ENCODE measurements at places on chromosomes 3 and 15.

GRCh38 chr3:107884719-107885460 lies 205.9 kb downstream of the CD47 start:
- DNase-seq = no peak

DNA sequence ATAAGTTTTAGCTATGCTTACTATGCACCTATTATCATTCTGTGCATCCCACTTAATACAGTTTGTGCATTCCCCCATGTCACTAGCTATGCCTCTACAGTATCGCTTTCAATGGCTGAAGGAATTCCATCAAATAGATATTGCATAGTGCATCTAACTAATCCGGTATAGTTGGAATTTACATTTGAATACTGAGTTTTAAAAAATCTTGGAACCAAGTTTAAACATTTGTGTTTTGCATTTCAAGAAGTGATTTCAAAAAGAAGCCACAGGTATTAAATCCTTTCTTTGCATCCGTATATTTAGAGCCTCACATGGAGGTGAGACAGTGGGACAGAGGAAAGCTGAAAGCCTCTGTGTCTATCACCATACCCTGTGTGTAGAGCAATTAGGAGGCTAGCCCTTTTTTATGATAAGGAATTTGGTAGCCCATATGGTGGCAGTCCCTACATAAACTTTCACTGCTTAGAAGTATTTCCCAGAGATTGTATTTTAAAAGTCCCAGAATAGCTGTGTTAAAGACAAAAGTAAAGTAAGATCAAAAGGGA lies 960.2 kb upstream of the CFAP20DC start:
- no peak for DNase-seq

DNA sequence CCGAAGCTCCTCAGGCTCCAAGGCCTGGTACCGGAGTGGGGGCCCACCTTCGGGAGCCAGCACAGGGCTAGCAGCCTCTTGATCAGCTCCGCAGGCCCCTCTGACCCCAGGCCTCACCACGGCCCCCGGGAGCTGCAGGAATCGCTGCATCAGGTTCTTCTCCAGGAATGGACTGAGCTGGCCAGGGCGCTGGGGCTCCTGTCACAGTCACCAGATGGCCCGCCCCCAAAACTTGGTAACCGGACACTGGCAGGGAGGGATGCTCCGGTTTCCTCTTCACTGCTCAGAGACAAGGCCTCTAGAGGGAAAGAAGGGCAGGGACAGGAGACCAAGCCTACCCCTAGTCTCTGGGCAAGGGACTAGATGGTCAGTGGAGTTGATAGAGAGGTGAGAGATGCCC lies 9.9 kb downstream of the AP3B2 start:
- DNase-seq = no peak

- DNase-seq = no peak
Observed at GRCh38 chr3:57004229-57004628, 56.2 kb upstream of the SPATA12 start.

DNA sequence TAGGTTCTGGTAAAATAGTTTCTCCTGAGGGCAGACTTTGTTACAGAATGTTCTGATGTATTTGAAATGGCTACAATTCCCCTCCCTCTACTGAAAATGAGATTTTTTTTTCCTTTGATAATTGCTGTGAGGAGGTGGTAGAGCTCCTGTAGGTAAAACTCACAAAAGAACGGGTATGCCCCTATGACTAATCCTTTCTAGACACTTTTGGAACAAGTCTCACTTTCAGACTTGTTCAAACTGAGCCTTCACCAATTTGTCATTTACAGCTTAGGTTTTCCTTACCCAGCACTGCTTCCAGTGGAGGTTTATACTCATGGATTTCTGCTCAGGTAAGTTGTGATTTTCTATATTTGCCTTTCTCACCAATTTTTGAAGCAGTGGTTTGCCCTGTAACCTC lies 115.6 kb downstream of the NLGN1 start:
- no peak for DNase-seq

GRCh38 chr3:188542196-188542595 lies 388.2 kb downstream of the LPP start:
- DNase-seq = no peak

GRCh38 chr15:59447367-59447766 lies 9.4 kb downstream of the FAM81A start:
- no peak for DNase-seq

DNA sequence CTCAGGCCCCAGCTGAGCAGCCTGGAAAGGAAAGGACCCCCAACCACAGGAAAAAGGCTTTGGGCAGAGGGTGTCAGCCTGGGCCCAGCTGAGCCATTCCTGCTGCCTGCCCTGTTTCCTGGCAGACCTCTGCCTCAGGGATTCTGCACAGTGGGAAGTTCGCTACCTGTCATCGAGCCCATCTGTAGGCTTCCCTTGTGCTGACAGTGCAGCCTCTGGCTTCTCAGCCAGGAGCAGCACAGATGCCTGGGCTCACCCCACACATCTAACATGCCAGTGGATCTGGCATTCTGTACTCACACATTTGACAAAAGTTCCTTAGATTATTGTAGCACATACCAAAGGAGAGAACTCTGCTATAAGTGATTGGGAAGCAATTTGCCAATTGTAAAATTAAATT lies 202.2 kb downstream of the SSR3 start:
- no peak for DNase-seq

DNA sequence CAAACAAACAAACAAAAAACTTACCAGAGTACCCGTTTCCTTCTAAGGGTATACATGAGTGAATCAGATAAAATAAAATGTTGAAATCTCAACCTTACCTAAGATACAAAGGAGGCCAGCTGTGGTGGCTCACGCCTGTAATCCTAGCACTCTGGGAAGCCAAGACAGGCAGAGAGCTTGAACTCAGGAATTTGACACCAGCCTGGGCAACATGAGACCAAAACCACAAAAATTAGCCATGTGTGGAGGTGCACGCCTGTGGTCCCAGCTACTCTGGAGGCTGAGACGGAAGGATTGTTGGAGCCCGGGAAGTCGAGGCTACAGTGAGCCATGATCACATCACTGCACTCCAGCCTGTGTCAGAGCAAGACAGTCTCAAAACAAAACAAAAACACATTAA lies 11.0 kb upstream of the FAM219B start:
- no peak for DNase-seq

- DNase-seq = no peak
Observed at GRCh38 chr3:53715815-53716483, 130.3 kb downstream of the CHDH start.

- DNase-seq = no peak
Observed at GRCh38 chr15:69924531-69924930, 173.2 kb downstream of the TLE3 start.

GRCh38 chr15:38888701-38889221 lies 324.1 kb upstream of the RASGRP1 start:
- DNase-seq = no peak

GRCh38 chr3:107973961-107974360 lies 116.9 kb downstream of the CD47 start:
- no peak for DNase-seq

- DNase-seq = no peak
Observed at GRCh38 chr3:43176666-43177065, 70.8 kb upstream of the POMGNT2 start.

GRCh38 chr15:96200357-96200967 lies 130.0 kb upstream of the NR2F2 start:
- no peak for DNase-seq

DNA sequence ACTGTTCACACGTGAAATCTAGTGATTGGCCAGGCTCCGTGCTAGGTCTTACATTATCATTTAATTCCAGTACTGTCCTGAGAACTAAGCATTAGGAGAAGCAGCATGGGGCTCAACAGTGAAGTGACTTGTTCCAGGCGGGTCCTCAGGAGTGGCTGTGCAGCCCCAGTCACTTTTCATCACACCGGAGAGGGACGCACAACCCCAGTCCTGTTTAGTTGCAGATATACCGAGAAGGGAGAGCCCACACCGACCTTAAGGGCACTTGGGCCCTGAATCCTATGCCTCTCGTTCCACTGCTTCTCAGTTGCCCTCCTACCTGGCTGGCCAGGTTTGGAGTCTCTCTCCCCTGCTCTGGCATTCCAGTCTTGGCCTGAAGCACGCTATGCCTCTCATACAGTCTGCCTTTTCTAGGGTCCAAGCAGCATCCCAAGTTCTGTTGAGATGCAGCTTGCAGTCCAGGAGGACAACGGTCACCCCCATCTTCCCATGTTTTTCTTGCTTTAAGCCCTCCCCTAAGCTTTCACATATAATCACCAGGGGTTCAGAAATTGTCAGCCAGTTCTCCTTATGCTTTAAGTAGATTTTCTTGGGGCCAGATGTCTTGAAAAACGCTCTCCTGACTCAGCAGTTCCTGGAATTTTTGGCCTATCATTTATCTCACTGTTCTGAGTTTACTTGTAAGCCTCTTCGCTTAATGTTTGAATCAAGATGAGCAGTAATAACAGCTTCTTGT lies 10.1 kb downstream of the FAM131A start:
- DNase-seq = no peak

GRCh38 chr3:103937094-103937493 lies 1429.6 kb upstream of the ALCAM start:
- no peak for DNase-seq

DNA sequence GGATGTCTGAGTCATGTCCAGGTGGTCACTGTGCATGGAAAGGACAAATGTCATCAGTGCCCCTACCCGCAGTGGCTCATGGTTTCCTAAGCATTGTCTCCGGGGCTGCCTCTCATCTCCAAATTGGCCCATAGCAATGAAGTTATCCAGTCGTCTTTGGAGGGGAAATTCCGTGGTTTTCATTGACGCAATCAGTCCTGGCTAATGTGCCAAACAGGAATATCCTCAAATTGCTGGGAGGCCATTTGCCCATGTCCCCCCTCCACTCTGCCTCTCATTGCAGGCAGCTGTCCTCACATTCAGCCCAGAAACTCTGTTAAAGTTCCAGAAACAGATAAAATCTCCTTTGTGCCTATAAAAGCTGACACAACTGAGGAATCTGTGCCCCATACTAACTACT lies 81.6 kb downstream of the MCTP2 start:
- DNase-seq = no peak

- DNase-seq = no peak
Observed at GRCh38 chr3:132294906-132295305, 22.3 kb upstream of the ACP3 start.

GRCh38 chr15:85625166-85625830 lies 169.4 kb downstream of the KLHL25 start:
- DNase-seq = no peak

DNA sequence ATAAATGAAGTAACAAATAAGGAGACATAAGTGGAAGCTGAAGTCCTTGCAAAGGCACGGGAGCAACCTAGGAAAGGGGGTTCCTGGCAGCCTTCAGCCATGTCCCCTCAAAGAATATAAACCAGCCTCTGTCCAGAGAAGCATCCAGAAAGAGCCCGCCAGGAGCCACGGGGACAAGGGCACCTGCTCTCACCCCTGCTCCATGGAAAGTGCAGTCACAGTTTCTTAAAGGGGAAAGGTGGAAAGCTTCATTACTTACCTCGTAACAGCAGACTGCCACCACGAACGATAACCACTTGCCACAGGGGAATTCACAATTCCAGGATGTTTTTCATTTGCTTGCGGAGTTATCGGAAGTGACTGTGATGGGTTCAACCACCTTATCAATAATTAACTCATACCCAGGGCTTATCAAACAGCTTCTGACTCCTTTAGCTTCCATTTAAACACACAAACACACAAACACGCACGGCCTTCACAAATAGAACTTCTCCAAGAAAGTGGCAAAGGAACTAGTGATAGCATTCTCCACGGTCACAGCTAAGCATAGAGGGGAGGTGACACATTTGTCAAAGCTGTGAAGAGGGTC lies 134.2 kb upstream of the IGF1R start:
- no peak for DNase-seq

DNA sequence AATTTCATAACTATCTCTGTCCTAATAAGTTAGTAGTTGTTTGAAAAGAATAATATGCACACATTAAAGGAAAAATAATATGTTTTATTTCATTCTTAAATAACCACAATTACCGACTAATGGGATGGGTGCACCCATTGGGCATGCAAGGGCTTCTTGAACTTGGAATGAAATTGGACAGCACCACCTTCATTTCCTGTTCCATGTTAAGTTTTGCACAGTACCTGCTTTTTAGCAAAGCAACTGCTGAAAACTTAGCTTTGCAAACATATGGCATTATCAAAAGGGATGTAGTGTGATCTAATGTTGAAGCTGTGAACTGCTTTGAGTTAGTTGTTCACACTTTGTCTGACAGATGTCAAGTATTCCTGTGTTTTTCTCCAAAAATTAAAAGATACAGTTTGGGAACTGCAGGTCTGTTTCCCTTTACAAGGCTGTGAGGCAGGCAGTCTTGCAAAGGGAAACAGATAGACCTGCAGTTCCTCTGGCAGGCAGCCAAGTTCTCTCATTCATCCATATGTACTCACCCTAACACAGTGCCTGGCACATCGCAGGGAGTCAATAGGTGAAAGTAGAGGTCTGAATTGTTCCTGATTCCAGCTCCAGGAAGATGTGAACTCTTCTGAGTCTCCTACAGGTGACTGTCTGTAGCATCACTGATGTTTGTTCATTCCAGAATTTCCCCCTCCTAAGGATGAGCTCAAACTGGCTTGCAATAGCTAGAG lies 64.3 kb upstream of the GOLGA8B start:
- DNase-seq = no peak

DNA sequence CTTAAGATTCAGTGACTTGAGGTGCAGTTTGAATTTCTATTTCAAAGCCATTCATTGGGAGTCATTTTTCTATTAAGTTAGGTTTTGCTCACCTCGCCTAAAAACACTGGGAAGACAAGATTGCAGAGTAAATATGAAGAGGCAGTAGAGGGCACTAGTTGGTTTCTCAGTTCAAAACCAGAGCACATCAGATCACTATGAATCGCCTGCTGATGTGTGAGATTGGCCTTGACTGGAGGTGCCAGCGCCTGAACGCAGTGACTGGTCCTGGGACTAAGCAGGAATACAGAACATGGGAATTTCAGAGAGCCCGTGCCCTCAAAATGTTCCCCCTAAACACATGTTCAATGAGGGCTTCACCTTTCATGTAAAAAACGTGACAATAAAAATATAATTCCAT lies 229.0 kb downstream of the ITPR1 start:
- peak; percentile 31 for DNase-seq

- DNase-seq = no peak
Observed at GRCh38 chr3:67524046-67524445, 130.4 kb downstream of the SUCLG2 start.

GRCh38 chr3:105327662-105328337 lies 38.9 kb upstream of the ALCAM start:
- DNase-seq = no peak

GRCh38 chr3:139117883-139118760 lies 73.4 kb upstream of the PRR23C start:
- DNase-seq = no peak

GRCh38 chr3:24457719-24458118 lies 36.9 kb downstream of the THRB start:
- no peak for DNase-seq
